IMR-90 (cell line): ENCODE measurements at places on chromosomes 7 and 10. TPM values are rescaled to one million over a fixed set of nuclear protein-coding genes. Genes with fewer than 3 reads are reported as not detected.

DNA sequence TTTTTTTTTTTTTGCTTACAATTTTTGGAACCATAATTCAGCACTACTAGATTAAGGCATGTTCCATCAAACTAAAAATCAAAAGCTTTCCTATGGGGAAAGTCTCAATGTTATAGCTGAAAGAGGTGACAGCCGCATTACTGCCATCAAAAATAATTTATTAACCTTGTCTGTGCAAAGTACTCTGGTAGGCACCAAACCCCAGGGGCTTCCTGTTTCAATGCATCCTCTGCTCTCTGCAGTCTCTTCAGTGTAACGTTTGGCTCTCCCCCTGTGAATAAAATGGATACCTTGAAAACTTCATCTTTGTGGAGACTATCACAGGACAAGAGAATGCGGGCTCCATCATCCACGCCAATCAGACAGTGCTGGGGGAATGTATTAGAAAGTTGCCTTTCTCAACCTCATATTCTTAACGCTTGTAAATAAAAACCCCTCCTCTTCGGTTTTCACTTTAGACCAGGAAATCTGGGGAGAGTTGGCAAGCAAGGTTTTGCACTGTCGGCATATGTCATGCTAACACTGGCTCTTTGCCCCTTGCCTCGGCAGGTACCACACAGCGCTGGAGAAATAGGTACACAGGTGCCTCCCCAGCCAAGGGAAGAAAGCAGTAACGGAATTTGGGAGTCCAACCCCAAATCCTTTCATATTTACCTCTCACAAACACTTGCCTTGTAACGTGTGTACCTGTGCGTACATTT is 1.6 kb upstream of the NRG3 start:
- DNase-seq = no peak
- H3K4me3 ChIP-seq = no peak overlapping the region
- H3K36me3 ChIP-seq = no peaks in the 10 kb centered on the region
- peaks cover 11% of the 10 kb centered on the region; the same call in 1 of the 2 replicates for H3K27me3 ChIP-seq

DNA sequence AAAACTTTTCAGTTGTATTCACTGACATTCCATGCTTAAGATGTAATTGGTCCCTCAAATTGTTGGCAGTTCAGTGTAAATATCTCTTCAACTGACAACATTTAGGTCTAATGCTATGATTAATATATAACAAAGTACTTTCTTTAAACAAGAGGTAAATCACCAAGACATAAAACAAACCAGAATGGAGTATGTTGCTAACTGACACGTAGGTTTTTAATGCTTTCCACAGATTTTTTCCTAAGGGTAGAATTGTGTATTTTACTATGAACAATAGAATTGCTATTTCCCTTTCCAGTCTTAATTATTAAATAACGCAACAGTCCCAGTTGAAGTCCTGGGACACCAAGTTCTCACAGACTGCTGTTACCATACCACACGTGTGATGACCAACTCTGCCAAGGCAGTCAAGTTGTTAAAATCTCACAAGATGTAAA is 4.1 kb downstream of the JCAD start:
- H3K36me3 ChIP-seq = peaks cover 10% of the 10 kb centered on the region; the same call in 1 of the 2 replicates
- no peaks in the 10 kb centered on the region for H3K27me3 ChIP-seq
- H3K4me1 ChIP-seq = peaks cover 18% of the 10 kb centered on the region
- peak overlapping the region; percentile 79; the same call in 1 of the 2 replicates for H3K27ac ChIP-seq

DNA sequence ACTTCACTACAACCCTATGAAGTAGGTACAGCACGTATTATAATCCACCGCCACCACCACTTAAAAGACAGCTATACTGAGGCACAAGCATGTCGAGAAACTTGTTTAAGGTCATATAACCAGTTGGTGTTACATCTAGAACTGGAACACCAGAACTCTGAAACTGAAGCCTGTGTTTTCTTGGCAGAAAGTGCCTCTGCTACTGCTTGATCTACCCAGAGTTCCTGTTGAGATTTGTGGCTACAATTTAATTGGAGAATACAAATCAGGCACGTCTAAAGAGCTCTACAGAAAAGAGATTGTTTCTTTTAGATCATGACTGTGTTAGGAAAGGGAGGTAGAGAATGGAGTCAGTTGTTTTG is 4.3 kb upstream of the ADD3 start:
- H3K4me3 ChIP-seq = no peak overlapping the region
- no peaks in the 10 kb centered on the region for H3K27me3 ChIP-seq
- no peak for DNase-seq
- no peaks in the 10 kb centered on the region for H3K36me3 ChIP-seq
- no peaks in the 10 kb centered on the region; the same call in 1 of the 2 replicates for H3K4me1 ChIP-seq

DNA sequence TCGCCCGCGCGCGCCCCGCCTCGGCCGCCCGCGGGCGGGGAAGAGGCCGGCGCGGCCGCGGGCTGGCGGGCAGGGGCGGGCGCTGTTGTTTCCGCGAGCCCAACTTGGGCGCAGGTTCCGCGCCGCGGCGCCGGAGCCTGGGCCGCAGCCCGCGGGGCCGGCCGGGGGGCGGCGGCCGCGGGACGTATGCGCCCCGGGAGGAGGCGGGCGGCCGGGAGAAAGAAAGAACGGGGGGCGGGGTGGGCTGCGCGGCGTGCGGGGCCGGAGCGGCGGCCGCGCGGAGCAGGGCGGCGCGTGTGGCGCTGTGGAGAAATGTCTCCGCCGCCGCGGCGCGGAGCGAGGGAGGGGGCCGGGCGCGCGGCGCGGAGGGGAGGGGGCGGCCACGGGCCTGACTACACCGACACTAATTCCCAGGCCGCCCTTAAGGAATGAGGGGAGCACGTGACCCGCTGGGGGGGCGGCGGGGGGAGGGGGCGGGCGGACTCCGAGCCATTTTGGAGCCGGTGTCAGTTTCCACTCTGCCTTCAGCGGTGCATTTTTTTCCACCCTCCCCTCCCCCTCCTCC is at the start of gene BMI1:
Gene BMI1, plus strand, starts transcription at position 509 of the 565 bp plus-strand sequence. CDS start 5,351 bp downstream, outside the sequence.
- no peaks in the 10 kb centered on the region for H3K36me3 ChIP-seq
- peak within 1 kb of the TSS; percentile 100 for H3K4me3 ChIP-seq
- peaks cover 21% of the 10 kb centered on the region for H3K27me3 ChIP-seq

GRCh38 chr7:55310287-55311025 is 54.7 kb upstream of the LANCL2 start:
- no peak for DNase-seq
- H3K36me3 ChIP-seq = no peaks in the 10 kb centered on the region
- H3K4me1 ChIP-seq = peaks cover 6% of the 10 kb centered on the region
- no peak overlapping the region for H3K27ac ChIP-seq

DNA sequence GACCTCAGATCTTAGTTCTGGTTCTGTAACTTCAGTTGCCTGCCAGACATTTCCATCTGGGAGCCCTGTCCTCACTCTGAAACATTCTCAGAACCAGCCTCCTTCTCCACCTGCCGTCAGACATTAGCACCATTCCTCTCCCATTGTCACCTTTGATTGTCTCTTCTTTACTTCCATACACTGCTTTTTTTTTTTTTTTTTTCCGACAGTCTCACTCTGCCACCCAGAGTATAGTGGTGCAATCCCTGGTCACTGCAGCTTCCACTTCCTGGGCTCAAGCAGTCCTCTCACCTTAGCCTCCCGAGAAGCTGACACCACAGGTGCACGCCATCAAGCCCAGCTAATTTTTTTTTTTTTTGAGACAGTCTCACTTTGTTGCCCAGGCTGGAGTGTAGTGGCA is 21.1 kb upstream of the HIPK2 start:
- H3K27ac ChIP-seq = no peak overlapping the region
- peaks cover 8% of the 10 kb centered on the region for H3K4me1 ChIP-seq
- H3K27me3 ChIP-seq = no peaks in the 10 kb centered on the region
- no peak for DNase-seq
- peaks cover 7% of the 10 kb centered on the region for H3K36me3 ChIP-seq

DNA sequence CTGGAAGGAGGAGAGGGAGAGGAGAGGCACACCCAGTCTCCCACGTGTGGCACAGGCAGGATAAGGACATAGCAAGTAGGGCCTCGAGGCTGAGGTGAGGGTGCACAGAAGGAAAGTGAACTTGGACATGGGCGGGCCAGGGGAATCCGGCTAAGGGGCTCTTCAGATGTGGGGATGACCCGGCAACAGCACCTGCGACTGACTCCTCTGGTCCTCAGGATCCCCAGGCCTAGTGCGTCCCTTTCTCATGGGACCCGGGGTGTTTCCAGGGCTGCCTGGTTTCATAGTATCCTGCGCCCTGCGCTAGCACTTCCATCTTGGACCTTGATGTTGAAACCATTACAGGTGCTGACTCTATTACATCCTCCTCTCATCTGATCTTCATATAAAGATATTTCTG is 96.1 kb upstream of the LYZL2 start:
- H3K27me3 ChIP-seq = no peaks in the 10 kb centered on the region
- H3K4me1 ChIP-seq = peaks cover 2% of the 10 kb centered on the region; the same call in 1 of the 2 replicates
- H3K27ac ChIP-seq = no peak overlapping the region
- H3K4me3 ChIP-seq = no peak overlapping the region
- DNase-seq = no peak
- no peaks in the 10 kb centered on the region for H3K36me3 ChIP-seq

DNA sequence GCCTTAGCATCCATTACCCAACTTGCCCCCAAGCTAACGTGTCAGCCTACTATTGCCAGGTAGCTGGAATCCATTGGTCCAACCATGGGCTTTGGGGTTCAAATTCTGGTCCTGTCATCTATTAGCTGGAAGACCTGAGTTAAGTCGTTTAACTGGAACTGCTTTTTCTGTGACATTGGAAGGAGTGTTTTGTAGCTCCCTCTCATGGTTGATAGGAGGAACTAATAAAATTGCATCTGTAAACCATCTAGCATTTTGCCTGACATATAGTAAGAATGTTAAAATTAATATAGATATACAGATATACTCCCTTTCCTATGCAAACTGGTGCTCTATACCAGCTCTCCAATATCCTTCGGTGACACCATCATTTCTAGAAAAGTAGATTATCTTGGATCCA is 23.8 kb upstream of the SLF2 start:
- no peak overlapping the region for H3K4me3 ChIP-seq
- DNase-seq = no peak
- no peaks in the 10 kb centered on the region for H3K27me3 ChIP-seq
- no peak overlapping the region for H3K27ac ChIP-seq

DNA sequence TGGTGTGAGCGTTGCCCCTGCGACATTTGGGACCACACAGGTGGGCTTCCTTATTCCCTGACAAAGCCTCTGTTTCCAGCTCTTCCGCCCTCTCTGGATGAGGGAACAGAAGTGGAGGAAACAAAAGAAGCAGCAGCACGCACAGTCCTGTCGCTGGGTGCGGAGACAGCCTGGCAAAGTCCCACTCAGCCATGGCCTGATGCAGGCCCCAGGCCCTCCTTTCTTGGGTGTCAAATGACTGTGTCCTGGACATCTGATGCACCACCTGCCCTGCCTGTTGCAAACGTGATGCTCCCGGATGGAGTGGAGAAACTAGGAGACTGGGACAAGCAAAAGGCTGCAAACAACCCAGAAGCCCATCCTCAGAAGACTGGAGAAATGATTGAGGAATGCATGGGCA is 20.7 kb downstream of the ZMIZ2 start:
- no peaks in the 10 kb centered on the region for H3K27me3 ChIP-seq
- DNase-seq = no peak
- H3K36me3 ChIP-seq = peaks cover 34% of the 10 kb centered on the region
- H3K4me3 ChIP-seq = no peak overlapping the region
- peak overlapping the region; percentile 83; the same call in 1 of the 2 replicates for H3K27ac ChIP-seq

- DNase-seq = no peak
- H3K27me3 ChIP-seq = no peaks in the 10 kb centered on the region
- H3K36me3 ChIP-seq = peaks cover 7% of the 10 kb centered on the region
- no peak overlapping the region for H3K4me3 ChIP-seq
- no peaks in the 10 kb centered on the region for H3K4me1 ChIP-seq
These were observed 133.7 kb downstream of the SLC25A13 start for GRCh38 chr7:96188174-96188581.

DNA sequence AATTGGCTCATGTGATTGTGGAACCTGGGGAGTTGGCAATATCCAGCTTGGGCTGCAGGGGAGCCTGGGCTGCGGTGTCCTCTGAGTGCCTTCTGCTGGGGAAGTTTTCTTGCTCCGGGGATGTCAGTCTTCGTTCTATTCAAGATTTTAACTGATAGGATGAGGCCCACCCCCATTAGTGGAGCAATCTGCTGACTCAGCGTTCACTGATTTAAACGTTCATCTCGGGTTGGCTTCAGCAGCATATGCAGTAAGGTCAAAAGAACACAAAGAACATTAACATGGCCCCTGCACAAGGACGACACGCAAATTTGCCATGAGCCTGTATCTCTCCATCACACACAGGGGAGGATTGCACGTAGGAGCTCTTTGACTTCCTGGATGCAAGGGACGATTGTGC is 360.6 kb upstream of the ADARB2 start:
- no peak overlapping the region for H3K27ac ChIP-seq
- H3K4me1 ChIP-seq = no peaks in the 10 kb centered on the region
- no peaks in the 10 kb centered on the region for H3K36me3 ChIP-seq
- H3K4me3 ChIP-seq = no peak overlapping the region
- no peak for DNase-seq

DNA sequence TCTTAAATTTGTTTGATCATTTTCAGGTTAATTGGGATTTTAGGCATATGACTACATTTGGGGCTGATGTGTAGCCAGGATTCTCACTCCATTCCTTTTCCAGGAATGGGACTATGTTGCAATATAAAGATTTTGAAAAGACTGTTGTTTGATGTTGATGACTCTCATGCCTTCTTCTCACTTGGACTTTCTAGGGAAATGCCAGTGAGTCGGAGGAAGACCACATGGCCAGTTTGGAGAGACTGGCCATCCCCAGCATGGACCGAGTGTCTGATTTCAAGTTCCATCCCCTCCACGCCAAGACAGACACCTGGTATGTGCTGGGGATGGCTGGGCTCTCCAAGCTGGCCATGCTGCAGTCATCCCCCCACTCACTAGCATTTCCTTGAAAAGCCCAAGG is 5.5 kb downstream of the IGFBP3 start:
- peaks cover 36% of the 10 kb centered on the region for H3K36me3 ChIP-seq
- DNase-seq = peak; percentile 51
- peaks cover 7% of the 10 kb centered on the region for H3K4me1 ChIP-seq

DNA sequence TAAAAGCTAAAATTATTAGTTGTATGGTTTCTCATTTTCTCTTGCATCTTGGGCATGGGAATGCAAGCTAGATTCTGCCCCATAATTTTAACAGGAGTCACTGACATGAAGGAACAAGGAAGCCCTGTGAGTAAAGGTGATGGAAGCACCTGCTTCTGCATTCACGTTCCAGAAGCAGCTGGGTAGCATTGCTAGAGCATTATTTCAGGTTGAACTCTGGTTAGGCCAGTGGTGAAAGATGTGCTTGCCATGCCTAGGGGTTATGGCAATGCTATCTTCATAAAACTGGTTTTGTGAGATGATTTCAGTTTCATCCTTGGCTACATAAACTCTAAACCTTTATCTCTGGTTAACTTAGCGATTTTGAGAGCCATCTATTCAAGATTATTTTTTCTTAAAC is 151.4 kb downstream of the TFEC start:
- no peaks in the 10 kb centered on the region for H3K27me3 ChIP-seq
- DNase-seq = no peak
- H3K4me3 ChIP-seq = no peak overlapping the region
- no peaks in the 10 kb centered on the region for H3K36me3 ChIP-seq
- H3K27ac ChIP-seq = no peak overlapping the region
- H3K4me1 ChIP-seq = no peaks in the 10 kb centered on the region

Gene ZNF727
- total RNA-seq = not detected in 2 replicates
